ENCODE measurements at places on chromosomes 4 and X.

DNA sequence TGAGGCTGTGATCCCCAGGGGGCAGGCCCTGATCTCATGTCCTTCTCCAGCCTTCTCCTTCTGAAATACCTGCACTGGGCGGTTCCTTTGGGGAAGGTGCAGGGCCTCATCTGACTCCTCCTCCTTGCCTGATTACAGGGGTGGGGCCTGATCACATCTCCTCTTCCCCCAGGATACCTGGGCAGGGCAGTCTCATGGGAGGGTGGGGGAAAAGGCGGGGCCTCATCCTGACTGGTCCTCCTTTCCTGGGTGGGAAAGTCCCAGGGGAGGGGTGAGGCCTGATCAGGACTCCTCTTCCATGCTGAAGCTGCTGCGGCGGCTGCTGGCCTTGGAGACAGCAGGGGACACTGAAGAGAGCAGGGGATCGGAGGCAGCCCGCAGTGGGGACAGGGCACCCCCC lies 13.3 kb downstream of the TFE3 start:
- H3K4me1 ChIP-seq: peaks cover 6% of the 10 kb centered on the region
- DNase-seq: no peak
- H3K36me3 ChIP-seq: no peaks in the 10 kb centered on the region
- H3K27ac ChIP-seq: no peak overlapping the region
- H3K4me3 ChIP-seq: no peak overlapping the region

DNA sequence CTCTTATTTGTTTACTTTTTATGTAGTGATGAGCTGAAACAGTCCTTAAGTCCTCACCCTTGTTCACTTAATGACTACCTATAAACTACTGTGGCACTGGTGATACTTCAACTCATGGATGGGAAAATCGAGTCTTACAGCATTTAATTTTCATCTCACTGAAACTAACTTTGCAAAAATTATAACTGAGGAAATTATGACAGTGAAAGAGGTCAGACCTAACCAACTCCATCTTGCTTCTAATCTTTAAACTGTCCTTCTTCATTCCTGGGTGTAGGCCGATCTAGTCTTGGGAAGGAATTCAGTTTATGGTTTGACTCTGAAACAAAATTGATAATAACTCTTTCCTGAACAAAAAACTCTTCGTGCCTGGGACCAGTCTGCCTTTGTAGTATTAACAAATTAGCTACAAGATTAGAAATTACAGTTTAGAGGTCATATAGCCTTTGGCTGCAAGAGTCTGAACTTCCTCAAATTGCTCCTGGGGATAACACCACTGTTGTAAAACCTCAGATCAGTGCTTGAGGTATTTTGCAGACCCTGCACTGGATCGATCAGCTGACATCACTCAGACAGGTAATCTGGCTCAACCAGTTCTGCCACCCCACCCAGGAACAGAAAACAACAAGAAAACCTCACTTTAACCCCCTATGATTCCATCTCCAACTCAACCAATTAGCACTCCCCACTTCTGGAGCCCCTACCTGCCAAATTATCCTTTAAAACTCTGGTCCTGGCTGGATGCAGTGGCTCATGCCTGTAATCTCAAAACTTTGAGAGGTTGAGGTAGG lies 995.7 kb upstream of the PRKX start:
- no peak overlapping the region for H3K27ac ChIP-seq
- H3K4me3 ChIP-seq: no peak overlapping the region
- no peaks in the 10 kb centered on the region for H3K36me3 ChIP-seq
- no peak for DNase-seq
- no peaks in the 10 kb centered on the region for H3K4me1 ChIP-seq
- H3K27me3 ChIP-seq: no peaks in the 10 kb centered on the region

DNA sequence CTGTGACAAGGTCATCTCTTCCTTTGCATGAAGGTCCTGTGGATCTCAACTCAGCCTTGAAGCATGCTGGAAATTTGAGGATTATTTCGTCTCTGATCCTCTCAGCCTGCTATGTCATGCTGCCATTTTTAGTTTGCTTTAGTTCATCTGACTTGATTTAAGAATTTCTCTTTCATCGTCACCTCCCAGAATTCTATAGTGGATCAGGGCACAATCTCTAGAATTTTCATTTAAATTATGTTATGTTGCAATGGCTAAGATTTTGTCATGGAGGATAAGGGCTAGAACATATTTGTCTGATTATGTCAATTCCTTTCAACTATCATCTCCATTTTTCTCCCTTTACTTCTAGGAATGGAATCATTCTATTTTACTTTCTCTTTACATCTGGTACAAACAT lies 98.8 kb downstream of the PCDH10 start:
- no peak for DNase-seq
- H3K4me1 ChIP-seq: no peaks in the 10 kb centered on the region
- H3K27me3 ChIP-seq: no peaks in the 10 kb centered on the region
- no peaks in the 10 kb centered on the region for H3K36me3 ChIP-seq
- no peak overlapping the region for H3K27ac ChIP-seq
- H3K4me3 ChIP-seq: no peak overlapping the region

DNA sequence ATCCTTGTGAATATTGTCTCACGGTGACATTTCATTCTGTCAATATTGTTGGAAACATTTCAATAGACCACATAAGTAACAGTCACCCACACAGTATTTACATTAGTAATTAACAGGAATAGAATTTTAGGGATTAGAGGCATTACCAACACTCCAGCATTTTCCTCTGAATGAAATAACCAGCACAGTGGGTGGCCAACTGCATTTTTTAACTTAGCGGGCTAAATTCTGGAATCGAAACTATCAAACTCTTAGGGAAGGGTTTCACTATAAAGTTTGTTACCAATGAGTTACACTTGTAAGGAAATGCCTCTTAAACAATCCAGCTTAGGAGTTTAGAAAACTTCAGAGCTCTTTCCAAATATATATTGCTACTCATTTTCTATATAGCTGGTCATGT lies 403.0 kb downstream of the ADGRL3 start:
- no peaks in the 10 kb centered on the region for H3K4me1 ChIP-seq
- no peak overlapping the region for H3K4me3 ChIP-seq
- no peak overlapping the region for H3K27ac ChIP-seq
- H3K27me3 ChIP-seq: no peaks in the 10 kb centered on the region
- DNase-seq: no peak

- H3K27me3 ChIP-seq: no peaks in the 10 kb centered on the region
- H3K4me3 ChIP-seq: no peak overlapping the region
- DNase-seq: no peak
These were observed 83.1 kb downstream of the GRIA3 start for GRCh38 chrX:123267220-123267619.
